Activated T-helper 1 cell treated with Interleukin-2 at 50 U/mL for 16 hours (primary cell): ENCODE measurements at places on chromosomes 3 and 15.

- DNase-seq, result no peak
Observed at GRCh38 chr3:127908202-127908601, 6.8 kb upstream of the KBTBD12 start.

- no peak for DNase-seq
Observed at GRCh38 chr3:38297947-38298711, 16.0 kb downstream of the SLC22A14 start.

GRCh38 chr3:119240101-119240590, 532 bp downstream of the B4GALT4 start:
- no peak for DNase-seq

DNA sequence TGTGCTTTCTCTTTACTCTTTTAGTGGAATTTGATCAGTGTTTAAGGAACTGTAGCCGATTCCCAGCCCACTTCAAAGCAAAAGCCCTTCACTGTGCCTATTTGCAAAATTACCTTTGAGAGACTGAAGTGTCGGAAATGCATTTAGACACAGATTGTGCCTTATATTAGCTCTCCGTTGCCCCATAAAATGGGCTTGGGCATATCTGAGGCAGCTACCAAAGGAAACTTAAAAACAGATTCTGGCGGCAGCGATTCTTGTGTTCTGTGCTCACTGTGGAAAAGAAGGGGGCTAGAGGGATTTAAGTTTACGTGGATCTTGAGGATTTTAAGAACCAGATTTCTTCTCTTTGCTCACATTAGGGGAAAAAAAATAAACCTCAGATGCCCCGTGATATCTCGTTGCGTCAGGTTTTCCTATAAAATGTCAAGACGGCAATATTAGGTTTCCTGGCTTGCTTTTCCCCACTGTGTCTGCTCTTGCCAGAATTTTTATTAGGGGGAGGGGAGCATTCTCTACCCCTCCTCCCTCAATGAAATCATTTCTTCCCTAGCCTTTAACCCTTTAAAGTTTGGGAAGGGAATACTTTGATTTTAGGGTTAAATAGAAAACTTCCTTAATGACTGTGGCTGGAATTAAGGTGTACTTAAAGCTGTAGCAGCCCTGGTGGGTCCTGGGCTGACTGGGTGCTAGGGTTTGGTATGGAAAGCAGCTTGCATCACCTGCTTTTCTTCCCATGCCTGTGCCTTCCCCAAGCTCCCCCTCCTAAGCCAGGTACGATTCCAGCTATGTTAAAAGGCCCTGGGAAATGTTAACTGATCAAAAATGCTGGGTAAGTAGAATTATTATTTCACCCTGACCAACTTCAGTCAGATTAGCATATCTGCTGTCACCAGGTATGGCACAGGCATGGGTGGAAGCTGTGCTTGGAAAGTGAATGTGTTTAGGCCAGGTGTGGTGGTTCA, 73.8 kb downstream of the SMAD3 start:
- no peak for DNase-seq

- DNase-seq, result no peak
Observed at GRCh38 chr3:118968111-118968510, 66.5 kb downstream of the IGSF11 start.

DNA sequence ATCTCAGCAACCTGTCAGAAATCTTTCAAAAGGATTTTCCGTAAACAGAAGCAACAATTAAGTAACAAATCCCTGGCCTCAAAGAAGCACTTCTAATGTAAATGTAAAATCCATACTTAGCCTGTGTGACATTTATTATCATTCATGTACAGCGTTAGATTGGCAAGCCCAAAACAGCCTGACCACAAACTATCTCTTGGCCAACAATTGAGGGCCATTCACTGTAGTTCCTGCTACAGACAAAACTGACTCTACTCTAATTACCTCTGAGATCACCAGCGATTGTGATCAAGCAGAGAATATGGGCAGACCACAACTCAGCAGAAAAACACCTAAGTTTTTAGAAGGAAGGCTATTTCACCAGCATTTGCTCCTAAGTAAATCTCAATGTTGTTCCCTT, 9.2 kb downstream of the SHQ1 start:
- DNase-seq, result no peak

DNA sequence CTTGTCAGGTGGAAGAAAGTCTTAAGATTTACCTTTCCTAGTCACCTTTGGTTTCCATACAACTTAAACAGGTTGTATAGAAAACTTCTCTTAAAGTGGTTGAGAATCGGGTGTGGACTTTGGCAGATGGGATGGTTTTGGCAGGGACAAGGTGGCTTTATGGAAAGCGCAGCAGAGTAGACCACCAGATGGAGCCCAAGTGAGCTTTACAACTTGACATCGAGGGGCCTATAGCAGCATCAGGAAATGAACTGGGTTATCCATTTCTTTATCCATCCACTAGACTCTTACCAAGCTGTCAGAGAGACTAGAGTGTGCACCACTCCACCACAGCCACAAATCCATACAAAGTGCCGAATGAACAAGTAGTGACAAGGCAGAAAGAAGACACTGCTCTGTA, 85.3 kb upstream of the MBNL1 start:
- DNase-seq, result peak; percentile 23

- no peak for DNase-seq
Observed at GRCh38 chr3:100438623-100438974, 37.3 kb downstream of the LNP1 start.

- DNase-seq, result no peak
Observed at GRCh38 chr3:173003956-173004355, 137.1 kb downstream of the SPATA16 start.

- DNase-seq, result no peak
Observed at GRCh38 chr15:70179309-70179892, 81.7 kb upstream of the TLE3 start.

- no peak for DNase-seq
Observed at GRCh38 chr3:140219291-140219690, 284.3 kb downstream of the CLSTN2 start.

DNA sequence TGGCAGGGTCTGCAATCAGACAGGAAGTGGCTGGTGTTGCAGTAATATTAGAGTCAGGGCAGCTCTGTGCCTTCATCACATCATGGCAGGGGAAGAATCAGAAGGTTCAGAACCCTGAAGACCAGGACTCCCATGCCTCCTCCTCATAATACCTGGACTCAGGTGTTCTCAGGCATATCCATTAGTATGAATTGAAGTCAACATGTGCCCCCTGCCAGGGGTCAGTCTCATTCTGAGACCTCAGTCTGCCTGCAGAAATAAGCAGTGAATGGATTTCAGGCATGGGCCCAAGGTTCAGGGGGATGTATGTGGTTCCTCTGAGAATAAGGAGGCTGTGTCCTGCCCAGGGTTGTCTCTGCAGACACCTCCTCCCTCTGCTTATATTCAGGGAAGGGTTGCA, 74.2 kb downstream of the SPSB4 start:
- DNase-seq, result no peak

- no peak for DNase-seq
Observed at GRCh38 chr3:98014268-98014585, 20.9 kb downstream of the GABRR3 start.

GRCh38 chr3:71127052-71127831, 456.3 kb downstream of the FOXP1 start:
- DNase-seq, result no peak

- DNase-seq, result no peak
Observed at GRCh38 chr3:173945806-173946205, 548.3 kb downstream of the NLGN1 start.

DNA sequence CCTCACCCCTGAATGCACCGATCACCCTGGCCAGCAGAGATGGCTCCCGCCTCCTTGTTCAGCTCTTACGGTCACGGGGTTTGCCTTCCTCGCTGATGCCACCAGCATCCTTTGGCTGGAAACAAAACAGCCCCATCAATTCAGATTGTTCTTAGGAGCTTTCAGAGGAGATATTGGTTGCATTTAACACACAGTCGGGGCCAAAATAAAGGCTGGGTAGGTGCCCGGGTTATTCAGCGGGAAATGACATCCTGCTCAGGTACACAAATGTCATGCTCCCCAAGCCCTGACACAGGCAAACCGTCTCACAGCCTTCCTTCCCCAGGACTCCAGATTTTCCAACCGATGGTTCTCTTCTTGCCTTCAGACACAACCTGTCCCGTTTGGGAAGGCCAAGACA, 62.4 kb upstream of the MEF2A start:
- no peak for DNase-seq
